Activated CD4-positive, alpha-beta T cell treated with anti-CD3 and anti-CD28 coated beads, Interleukin-2, amount 50 U/mL, for 4 hours (primary cell): ENCODE measurements at places on chromosomes 7 and 10.

DNA sequence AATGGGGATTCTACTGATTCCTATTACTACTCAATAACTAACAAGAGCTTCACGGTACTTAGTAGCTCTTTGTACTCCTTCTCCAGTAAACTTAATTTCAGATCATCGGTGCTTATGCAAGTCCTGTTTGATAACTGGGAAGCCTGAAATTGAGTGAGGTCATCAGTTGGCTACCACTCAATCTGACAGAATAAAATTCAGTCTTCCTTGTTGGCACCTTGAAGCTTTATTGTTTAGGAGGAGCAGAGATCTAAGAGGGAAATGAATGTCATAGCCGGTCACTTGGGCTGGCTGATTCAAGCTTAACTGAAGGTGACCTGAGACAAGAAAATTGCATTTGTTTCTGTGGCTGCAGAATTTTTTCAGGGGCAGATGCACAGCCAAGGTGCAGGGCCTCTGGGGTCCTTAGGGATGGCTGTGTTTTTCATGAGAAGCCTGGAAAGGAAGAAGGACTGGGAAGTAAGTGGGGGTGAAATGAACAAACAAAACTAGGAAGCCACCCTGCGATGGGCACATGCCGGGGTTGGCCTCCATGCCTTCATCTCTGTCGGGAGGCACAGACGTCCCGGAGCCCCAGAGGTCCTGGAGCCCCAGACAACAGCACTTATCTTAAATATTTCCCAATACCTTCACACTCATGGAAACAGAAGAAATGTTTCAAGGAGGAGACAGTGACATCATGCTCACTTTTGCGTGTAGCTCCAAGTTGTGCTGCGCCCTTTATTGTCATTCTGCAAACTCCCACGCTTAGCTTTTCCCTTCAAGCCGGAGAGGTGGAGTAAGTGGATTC, 85.0 kb upstream of the KIF5B start:
- DNase-seq = no peak

DNA sequence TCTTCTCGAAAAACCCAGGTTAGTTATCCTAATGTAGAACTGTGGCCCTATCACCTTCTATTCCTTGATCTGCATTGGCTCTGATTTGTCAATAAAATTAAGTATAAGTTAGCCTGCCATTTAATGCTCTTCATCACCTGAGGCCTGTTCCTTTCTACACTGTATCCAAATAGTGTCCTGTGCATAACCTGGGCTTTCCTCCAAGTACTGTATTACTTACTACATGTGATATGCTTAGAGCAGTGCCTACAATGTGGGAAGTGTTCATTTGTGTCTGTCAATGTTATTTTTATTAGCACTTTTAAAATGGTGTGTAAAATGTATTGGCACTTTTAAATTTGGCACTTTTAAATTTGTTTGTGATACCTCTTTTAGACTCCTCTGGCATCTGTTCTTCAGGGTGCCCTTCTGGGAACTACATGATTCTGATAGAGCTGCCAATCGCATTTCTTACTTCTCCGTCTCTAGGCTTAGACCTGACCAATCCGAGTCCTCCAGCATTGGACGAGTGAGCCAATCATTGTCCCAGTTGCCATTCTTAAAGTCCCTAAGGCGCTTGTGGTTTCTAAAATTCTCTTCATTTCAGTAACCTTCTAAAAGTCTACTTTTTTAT, 85.5 kb downstream of the GNAI1 start:
- no peak for DNase-seq

GRCh38 chr7:157021071-157021870, 10.8 kb upstream of the MNX1 start:
- no peak for DNase-seq

DNA sequence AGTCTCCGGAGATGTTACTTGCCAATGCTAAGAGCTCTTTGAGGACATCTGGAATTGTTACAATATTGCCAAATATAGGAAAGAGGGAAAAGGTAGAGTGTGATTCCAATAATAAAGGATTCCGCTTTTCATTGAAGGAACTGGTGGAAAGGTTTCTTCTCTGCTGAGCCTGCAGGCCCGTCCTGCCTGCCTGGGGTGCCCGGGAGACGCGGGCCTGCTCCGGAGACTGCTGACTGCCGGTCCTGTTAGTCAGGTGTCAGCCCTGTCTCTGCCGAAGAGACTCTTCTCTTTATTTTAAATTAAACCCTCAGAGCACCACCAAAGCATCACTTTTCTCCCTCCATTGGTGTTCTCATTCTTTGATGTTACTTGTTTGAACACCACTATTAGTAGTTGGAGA, 2.2 kb downstream of the EGFR start:
- no peak for DNase-seq

- DNase-seq = no peak
These were observed 108.5 kb downstream of the HBP1 start for GRCh38 chr7:107277331-107277730.

- no peak for DNase-seq
These were observed 77.9 kb downstream of the GLI3 start for GRCh38 chr7:42159130-42159529.

DNA sequence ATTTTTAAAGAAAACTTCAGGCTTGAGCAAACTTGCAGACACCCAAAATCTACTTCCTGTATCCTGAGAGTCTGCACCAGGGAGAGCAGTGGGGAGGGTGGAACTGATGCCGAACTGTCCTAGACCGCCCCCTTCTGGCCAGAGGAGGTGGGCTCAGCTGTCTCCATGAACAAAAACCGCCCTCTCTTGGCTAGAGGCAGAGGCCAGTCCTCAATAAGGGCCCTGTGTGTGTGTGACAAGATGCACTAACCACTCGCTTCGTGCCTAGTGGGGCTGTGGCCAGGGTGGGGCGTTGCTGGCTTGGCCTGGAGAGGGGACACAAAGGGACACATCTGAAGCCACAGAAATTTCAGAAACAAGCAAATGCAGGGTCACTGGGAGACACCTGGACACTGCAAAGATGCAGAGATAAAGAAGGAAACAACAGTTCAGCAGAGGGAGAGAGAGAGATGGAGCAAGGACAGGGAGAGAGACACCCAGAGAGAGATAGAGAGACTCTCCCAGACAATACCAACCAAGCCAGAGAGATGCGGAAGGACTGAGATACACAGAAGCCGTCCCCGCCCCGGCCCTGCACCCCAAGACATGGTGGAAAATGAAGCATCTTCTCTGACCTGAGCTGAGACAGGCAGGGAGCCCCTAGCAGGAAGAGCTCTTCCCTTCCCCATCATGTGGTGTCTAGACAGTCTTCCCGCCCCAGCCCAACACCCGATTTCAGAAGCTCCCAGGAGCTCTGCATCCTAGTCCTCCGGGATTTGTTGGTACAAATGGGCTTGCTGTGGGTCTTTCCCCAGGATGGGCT, 22.7 kb upstream of the FXYD4 start:
- peak; percentile 80 for DNase-seq

DNA sequence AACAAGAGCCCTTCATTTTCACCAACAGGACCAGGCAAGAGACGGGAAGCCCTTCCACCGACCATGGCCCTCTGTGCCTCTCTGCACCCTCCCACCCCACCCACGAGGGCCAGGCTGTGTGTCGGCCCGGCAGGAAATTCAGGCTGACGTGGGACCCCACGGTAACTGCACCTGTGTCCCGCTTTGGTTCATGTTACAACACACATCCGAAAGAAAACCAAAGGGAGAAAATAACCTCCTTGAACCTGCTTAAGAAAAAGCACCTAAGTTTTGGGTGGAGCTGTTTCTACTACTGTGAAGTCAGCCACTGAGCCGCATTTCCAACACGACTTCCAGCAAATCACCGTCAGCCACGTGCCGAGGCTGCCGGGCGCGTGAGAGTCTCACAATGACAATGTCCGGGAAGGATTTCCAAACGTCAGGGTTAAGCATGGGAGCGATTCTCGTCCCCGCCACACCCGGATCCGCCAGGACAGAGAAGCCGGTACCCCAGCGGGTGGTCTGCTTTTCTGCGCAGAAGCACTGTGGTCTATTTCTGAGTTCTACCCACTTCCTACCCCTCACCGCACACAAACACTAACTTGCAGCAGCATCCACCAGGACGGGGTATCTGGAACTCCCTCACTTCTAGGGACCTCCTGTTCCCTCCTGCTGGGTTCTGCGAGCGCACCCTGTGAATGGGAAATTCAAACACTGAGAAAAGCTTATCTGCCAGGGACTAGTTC, 36.6 kb downstream of the AMZ1 start:
- no peak for DNase-seq

GRCh38 chr7:117072620-117073118, 119.4 kb downstream of the ST7 start:
- DNase-seq = no peak

DNA sequence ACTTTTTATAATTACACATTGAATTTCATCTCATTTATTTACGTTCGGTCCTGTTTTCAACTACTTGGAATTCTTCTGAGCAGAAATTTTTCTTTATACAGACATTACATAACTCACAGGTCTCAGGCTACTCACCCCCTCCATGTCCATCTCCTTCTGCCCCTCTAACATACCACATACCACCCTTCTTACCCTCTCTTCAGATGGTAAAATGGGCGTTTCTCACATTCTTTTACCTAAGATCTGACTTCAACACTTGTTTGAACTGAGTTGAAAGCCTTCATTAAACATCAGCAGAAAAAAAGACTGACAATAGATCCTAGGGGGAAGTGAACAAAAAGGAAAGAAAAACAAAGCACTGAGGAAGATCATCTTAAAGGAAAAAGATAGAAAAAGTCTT, 309.7 kb downstream of the CTNNA3 start:
- DNase-seq = no peak

DNA sequence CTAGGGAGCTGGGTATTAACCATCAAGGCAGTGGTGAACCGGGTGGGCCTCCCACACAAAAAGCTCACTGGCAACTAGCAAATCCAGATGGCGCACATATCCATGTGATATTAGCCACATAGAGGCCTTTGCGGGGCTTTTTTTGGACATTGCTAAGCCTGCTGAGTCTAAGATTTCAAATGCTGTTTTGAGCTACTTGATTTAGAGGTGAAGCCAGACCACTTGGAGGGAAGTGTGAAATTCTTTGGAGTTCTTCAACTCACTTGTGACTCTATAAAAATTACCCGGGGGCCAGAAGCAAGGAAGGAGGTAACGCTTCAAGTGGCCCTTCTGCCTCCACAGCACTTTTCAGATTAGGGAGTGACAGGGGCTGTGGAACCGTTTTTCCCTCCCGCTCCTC, 619.8 kb upstream of the GALNT17 start:
- no peak for DNase-seq

DNA sequence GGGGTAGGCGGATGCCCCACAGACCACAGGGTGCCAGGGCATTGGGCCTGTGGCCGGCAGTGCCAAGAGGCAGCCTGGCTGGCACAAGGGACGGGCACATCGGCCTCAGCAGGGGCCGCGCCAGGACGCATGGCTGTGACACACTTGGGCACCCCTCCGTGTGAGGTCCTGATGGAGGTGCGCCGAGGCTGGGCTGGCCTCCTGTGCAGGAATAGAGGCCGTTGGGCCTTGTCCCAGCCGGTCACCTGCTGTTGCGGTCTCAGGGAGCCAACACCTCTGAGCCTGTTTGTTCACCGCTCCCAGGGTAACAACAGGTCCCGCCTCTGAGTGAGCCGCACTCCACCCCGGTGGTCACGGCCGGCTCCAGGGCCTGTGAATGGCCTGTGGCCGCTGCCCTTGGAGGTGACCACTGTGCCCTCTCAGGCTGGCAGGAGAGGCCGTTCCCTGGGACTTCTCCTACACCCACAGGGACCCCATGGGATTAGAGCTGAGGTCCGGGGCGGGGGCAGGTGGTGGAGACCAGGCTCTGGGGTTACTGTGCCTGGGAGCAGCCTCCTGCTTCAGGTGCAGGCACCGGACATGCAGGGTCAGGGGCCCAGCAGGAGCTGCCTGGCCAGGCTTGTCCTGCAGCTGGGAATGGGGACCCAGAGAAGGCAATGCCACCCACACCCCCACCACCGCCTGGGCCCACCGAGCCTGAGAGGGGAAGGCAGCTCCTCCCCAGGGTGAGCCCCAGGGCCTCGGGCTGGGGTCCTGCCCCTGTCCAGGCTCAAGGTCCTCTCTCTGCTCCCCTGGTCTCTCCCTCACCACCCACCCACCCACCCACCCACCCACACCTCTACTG, 12.0 kb downstream of the PWWP2B start:
- no peak for DNase-seq

GRCh38 chr7:138898255-138898654, 82.9 kb downstream of the KIAA1549 start:
- no peak for DNase-seq

- no peak for DNase-seq
These were observed 34.1 kb upstream of the RET start for GRCh38 chr10:43042503-43043341.

GRCh38 chr10:102630663-102631062, 13.6 kb upstream of the TRIM8 start:
- DNase-seq = no peak

GRCh38 chr10:49176310-49177268, 11.6 kb downstream of the TMEM273 start:
- DNase-seq = no peak

DNA sequence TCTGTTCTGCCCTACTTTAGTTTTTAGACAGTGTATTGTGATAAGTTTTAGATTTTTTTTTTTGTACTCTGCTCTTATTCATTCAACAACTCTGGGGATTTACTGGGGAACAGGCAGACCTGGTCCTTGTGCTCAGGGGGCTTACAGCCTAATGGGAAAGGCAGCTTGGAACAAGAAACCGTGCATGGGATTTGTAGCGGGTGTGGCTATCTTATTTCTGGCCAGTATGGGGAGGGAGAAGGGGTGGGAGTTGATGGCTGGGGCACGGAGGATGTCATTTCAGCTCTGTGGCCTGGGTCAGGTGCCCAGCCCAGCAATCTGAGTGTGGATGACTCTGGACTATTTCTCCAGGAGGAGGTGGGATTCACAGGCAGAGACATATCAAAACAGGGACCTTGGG, 47.0 kb downstream of the GRK5 start:
- no peak for DNase-seq

GRCh38 chr10:109919220-109919619, 4.1 kb downstream of the XPNPEP1 start:
- no peak for DNase-seq

DNA sequence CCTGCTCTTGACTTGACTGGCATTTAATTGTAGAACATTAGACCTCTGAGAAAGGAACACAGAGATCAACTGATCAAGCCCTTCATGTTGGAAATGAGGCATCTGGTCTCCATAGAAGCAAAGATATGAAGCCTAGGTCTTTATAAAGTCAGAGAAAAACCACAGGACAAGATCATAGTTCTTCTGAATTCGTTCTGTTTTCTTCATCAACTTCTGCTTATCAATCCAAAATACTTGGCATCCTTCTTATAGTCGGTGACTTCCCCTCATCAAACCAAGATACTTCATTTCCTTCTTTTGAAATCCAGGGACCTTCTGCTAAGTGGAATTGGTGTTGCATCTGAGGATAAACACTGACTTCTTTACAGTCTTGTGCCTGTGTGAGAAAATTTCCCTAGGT, 77.1 kb upstream of the PRKCQ start:
- no peak for DNase-seq
